ENCODE measurements at places on chromosomes 6 and 20.

- no peak for DNase-seq
Observed at GRCh38 chr6:39561536-39562266, 163.5 kb downstream of the KIF6 start.

DNA sequence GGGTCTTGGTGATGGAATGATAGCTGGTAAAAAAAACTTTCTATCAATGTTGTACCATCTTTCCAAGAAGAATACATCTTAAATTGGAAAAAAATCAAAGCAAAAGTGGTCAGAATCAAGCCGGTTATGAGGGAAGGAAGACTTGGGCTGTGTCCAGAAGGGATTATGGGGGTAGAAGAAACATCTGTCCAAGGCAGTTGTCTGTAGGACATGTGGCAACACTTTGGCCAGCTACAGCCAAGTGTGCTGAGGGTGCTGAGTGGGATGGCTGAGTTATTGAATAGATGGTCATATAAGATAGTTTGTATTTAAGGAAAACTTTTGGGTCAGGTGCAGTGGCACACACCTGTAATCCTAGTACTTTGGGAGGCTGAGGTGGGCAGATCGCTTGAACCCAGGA is 38.4 kb downstream of the INSM1 start:
- no peak for DNase-seq

DNA sequence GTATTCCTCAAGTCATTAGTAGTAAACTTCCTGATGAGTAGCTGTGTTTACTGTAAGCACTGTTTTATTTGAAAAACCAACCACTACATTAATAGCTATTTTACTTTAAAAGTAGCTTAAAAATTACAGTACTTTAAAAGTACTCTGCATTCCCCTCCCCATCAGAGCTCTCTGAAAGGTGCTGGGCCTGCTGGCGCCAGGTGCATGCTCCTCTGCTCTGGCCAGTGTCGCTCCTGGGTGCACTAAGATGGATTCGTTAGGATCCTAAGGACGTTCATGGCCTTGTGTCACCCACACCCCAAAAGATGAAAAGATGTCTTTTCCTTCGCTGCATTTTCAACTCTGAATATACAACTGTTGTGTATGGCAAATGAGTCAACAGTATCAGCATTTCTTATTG is 43.9 kb upstream of the KIF25 start:
- DNase-seq: no peak

DNA sequence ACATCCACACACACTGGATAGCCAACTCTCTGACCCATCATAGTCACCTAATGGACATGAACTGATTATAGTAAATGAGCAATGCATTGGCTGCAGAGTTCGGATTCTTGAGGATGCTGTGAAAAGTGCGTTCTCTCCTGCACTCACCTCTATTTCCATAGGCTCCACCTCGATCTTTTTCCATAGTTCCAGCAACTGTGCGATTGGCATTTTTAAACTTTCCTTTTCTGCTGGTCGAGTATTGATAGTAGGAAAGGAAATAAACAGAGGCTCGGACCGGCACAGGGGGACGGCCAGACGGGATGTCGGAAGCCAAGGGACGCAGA is 94.4 kb downstream of the RNASET2 start:
- DNase-seq: no peak

DNA sequence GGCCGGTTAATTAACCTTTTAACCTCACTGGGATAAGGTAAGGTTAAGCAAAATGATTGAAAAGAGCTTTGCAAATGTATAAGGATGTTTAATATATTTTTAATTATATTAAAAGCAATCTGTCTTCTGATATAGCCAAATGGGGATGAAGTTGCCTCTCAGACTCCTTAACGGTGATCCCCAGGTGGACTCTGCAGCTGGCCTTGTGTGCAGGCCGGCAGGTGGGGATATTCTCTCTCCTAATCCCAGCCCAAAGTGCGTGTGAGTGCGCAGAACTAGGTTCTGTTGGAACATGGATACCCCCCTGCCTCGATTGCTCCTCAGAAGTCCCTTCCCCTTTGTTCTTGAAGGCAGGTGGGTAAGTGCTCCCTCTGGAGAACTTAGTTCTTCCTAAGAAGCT is 100.0 kb downstream of the NDUFAF5 start:
- no peak for DNase-seq

Measured in fibroblast of pulmonary artery (primary cell).